Activated T-helper 1 cell treated with Interleukin-2 at 50 U/mL for 16 hours (primary cell): ENCODE measurements at places on chromosomes 2 and 18.

DNA sequence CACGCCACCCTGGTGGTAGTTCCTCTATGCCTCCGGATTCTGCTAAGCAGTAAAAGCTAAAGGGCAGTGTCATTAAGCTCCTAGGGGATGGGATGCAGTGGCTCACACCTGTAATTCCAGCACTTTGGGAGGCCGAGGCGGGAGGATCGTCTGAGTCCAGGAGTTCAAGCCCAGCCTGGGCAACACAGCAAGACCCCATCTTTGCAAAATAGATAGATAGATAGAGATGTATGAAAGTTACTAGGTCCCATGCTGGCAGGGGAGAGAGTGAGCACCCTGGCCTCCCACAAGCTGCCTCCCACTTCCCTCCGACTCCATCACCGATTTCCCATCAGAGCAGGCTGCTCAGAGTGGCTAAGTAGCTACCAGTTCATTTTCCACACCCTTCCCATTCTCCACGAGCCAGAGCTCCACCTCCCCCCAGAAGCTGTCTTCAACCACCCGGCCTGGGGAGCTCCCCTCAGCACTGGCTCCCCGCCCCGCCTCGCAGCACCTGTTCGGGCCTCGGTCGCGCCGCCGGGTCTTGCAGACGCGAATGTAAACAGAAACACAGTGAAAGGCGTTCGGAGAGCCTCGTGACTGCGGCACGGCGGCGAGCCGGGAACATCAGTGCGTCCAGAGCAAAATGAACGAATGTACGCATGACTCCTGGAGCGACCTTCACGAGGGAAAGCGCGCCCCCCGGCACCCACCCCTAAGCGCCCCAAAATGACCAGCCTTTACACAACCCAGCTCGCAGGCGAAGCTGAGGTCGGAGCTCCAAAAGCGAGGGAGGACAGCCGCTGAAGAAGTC lies 598 bp upstream of the CEP68 start:
- peak; percentile 47 for DNase-seq

DNA sequence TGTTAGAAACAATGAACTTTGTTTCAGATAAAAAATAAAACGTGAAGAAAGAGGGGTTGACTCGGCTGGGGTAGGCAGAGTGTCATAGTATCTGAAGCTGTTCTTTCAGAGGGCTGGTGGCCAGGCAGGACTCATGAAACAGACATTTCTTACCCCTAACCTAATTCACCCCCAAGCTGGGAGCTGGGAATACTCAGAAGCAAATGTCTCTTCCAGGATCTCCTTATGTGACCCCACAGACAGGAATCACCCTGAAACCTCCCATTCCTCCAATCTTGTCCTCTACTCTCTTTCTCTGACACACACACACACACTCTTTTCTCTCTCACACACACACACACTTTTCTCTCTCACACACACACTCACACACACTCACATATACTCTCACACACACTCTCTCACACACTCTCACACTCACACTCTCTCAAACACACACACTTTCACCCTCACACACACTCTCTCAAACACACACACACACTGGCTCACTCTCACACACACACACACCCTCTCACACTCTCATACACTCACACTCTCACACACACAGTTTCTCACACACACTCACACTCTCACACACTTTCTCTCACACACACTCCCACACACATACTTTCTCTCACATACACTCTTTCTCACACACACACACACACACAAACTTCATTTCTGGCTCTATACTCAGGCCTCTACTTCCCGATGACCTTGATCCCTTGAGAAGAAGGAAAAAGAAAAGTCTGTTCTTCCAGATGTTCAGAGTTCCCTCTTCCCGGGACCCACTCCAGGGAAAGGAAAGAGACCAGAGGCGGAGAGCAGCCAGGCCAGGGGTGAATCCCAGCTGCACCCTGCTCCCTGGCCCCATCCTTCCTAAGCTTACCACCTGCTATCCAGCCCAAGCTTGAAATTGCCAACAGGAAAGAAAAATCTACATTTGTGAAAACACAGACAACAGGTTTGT lies 167.7 kb downstream of the TXNL1 start:
- no peak for DNase-seq

DNA sequence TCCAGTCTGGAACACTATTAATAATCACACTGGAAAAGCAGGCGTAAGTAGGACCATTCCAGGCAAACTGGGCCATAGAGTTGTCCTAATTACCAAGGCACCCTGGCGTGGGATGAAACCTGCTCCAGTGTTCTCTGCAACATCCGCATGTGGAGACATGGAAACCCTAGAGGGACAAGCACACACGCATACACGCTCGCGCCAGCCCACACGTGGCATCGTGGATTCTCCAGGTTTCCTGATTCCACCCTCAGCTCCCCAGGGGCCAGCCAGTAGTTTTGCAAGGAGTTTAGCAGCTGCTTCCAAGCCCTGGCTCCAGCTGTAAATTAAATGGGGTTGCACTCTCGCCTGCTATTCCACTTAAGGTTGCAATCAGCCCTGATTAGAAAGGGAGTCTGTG lies 127.7 kb downstream of the DYSF start:
- DNase-seq, result no peak

DNA sequence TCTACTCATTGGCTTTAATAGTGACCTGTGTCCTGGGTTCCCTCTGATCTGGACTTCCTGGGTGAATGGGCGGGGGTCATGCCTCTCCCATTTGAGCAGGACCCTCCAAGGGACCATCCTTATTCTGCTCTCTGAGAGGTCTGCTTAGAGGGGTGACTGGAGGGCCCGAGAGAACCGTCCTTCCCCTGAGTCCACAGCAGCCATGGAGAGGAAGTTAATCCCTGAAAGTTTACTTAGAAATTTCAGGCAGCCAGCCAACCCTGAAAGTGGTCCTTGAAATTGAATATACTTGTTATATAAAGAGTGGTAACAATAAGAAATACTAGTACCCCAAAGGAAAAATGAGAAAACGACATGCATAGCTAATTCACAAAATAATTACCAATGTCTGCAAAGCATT lies 226.1 kb downstream of the DYSF start:
- DNase-seq, result no peak

DNA sequence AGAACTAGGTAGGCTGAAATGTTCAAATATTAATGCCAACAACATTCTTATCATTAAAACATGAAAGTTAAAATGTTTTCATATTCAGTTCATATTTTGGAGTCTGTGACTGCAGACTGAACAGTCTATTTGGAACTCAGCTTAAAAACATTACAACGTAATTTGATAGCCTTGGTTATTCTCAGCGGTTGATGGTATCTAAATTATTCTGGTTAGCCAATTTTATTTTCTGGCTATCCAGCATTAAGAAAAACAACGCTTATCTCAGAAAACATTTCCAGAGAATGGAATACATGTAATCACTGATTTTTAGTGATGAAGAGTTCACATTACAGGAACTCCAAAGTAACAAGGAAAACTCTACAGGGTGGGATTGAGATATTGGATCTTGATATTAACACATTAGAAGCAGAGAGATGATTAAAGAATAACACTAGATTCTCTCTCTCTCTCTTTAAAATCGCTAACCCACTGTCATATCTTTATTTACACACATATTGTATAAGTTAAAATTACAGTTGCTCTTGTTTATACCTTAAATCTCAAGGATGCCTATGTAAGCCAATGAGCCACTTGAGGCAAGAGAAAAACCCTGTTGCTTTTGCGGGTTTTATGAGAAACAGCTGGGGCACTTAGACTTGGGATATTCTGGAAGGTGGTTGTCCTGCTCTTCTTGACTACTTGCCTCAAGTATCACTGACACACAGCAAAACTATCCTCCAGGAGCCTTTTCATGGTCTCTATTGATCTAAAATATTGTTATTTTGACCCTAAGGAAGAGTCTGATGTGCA lies 84.9 kb downstream of the ICOS start:
- DNase-seq, result no peak

- DNase-seq, result no peak
These were observed 825.9 kb upstream of the POU3F3 start for GRCh38 chr2:104028061-104028460.

DNA sequence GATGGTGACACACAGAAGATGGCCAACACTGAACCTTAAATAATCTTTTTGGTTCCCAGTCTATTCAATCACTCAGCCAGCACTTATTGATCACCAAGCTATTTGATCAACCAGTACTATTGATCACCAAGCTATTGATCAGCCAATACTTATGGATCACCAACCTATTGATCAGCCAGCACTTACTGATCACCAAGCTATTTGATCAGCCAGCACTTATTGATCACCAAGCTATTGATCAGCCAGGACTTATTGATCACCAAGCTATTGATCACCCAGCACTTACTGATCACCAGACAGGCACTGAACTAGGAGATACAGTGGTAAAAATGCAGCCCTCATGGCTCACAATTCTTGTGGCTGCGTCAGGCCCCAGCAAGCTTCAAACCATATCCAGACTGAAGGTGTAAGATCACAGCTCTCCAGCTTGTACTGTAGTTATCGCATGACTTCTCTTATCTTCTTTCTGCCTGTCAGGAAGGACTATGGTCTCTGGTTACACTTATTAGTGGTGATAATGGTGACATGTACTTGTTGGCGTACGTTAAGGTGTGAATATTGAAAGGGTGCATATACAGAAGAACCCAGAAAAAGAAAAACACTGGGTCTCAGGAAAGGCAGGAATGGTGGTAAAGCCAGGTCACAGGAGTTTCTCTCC lies 18.4 kb upstream of the B3GNT2 start:
- DNase-seq, result no peak

- no peak for DNase-seq
These were observed 176.7 kb downstream of the NRP2 start for GRCh38 chr2:205858881-205859441.

- DNase-seq, result no peak
These were observed 313.8 kb upstream of the HS6ST1 start for GRCh38 chr2:128632501-128632800.

DNA sequence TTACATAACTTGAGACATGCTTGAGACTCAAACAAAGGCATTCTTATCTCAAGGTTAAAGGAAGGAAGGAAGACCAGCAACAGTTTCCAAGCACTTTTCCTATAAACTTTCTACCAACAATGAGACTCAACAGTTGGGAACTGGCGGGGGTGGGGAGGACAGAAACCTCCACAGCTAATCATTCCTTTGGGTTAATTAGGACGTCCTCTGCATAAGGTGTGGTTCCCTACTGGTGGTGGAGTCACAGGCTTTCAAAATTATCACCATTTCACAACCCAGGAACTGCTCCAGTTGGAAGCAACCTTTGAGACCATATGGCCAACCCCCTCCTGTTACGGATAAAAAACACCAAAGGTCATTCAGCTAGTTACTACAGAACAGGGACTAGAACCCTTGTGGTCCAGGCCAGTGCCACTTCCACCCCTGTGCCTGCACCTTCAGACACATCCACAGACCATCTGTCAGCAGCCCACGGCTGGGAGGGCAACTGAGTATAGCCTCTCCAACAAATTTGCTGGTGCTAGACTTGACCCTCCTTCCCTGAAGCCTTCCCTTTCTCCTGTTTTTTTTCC lies 30.1 kb upstream of the ATL2 start:
- DNase-seq, result no peak

- no peak for DNase-seq
These were observed 73.3 kb downstream of the RHOB start for GRCh38 chr2:20520128-20520527.

DNA sequence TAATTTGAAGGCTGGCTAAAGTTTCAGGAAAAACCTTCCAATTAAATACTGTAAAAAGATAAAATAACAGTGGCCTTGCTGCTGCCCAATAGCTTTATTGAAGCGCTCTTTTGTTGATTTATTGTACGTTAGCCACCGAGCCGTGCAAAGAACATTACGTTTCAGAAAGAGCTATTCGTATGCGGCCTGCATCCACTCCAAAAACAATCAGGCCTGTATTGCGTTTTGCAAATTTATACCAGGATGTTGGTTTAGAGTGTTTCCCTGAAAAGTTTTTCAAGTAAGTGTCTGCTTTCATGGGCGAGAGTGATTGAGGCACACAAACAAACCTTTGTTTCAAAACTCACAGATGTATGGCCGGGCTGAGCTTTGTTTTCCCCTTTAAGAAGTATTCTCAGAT lies 257.2 kb upstream of the SALL3 start:
- no peak for DNase-seq

GRCh38 chr2:222303828-222304736 lies 5.3 kb upstream of the PAX3 start:
- DNase-seq, result no peak

GRCh38 chr18:32358075-32358474 lies 112.6 kb downstream of the GAREM1 start:
- DNase-seq, result no peak

GRCh38 chr18:3998698-3999333 lies 456.3 kb downstream of the DLGAP1 start:
- no peak for DNase-seq

DNA sequence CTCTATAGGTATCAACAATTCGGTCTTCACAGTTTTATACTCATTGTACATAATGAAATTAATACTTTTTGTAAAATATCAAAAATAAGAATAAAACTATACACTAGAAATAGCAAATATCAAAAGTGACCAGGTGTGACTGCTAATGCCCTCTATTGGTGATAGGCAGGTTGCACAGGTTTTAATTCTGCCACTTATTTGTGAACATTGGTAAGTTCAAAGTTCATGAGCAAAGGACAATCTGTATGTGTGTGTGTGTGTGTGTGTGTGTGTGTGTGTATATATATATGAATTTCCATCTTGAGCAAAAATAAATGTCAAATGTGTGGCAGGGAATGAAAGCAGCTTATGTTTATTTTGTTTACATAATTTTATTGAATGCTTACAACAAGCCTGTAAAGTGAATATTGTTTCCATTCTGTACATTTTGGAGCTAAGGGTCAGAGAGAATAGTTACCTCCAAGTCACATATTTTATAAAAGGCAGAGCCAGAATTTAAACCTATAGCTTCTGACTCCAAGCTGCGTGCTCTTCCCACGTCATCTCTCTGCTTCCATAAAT lies 537.4 kb downstream of the CPS1 start:
- DNase-seq, result no peak

- no peak for DNase-seq
These were observed 250.5 kb downstream of the TFCP2L1 start for GRCh38 chr2:121034551-121034950.

GRCh38 chr18:14971461-14972185 lies 223.7 kb downstream of the ANKRD30B start:
- no peak for DNase-seq

DNA sequence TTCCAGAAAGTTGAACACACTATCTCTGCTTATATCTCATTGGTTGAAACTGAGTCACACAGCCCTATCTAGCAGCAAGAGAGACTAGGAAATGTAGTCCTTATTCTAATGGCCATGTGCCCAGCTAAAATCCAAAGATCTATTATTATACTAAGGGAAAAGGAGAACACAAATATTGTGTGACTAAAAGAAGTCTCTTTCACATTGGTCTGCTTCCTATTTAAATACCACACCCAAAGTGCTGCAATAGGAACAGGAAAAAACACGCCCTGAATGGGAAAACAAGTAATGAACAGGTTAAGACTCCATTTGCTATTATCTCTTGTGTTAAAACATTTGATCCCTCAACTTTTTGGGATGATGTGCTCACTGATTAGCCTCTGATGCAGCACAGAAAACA lies 86.8 kb upstream of the BARD1 start:
- DNase-seq, result no peak

DNA sequence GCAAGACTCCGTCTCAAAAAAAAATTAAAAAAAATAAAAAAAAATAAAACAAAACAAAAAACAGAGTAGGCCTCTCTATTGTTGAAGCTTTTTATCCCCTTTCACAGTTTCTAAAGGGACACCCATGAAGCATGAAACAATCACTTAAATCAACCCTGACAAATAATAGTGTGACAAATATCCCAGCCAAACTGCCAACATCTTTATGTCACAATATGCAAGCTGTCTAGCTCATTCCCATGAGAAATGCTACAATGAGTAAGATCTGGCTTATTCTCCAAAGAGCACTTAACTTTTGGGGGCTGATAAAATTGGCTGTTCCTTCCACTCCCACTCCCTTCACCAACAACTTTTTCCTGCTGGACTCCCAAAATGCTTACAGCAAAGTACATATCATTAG lies 21.7 kb upstream of the ABCA12 start:
- DNase-seq, result no peak
